ENCODE measurements at places on chromosomes 12 and 14.

- DNase-seq: no peak
Observed at GRCh38 chr14:76828339-76829012, 2.3 kb downstream of the LRRC74A start.

- peak; percentile 73 for DNase-seq
Observed at GRCh38 chr12:102527171-102527720, 46.9 kb upstream of the IGF1 start.

DNA sequence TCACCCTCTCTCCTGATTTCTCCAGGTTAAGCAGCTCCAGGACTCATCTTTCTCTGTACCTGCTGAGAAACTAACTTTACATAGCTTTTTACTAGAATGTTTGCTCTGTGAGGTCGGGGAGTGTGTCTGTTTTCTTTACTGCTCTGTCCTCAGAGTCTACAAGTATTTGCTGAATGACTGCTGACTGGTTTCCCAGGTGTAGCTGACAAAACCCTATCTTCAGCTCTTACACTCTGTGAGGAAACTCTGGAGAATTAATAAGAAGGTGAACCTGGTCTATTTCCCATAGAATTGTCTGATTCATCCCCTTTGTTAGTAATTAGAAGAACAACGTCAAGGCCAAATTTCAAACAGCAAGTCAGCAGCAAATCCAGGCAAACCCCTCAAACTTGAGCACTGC is 226.8 kb downstream of the ZFP36L1 start:
- DNase-seq: no peak

- DNase-seq: peak; percentile 78
Observed at GRCh38 chr14:54815016-54815415, 87.6 kb downstream of the GCH1 start.

GRCh38 chr14:97058074-97058467 is 260.9 kb downstream of the VRK1 start:
- DNase-seq: no peak

DNA sequence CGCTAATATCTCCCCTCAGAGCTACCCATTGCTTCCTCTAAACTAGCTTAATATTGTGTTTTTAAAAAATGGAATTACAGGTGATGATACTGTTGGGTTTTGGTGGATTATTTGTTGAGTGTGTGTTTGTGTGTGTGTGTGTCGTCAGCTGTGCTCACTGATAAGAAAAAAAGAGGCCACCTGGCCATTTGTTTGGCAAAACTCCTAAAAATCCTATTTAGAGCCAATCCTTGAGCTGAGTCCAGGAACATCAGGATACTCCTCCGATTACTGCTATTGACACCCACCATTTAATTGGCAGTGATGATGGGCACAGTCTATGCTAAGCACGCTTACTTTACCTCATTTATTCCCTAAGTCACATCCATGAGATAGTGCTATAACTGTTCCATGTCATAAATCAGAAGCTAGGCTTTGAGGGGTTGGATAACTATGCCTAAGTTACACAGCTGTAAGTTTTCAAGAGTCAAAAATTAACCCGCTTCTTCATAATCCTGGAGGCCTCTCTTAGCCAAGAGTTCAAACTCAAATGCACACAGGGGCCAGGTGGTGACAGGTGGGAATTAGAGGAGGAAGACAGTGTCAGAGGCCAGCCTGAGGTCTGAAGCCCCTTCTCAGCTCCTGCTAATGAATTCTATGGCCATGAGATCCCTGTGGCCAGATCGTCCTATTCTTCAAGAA is 1026.6 kb upstream of the TMEM132C start:
- DNase-seq: no peak

- DNase-seq: no peak
Observed at GRCh38 chr12:25977047-25977446, 18.6 kb downstream of the RASSF8 start.

- no peak for DNase-seq
Observed at GRCh38 chr14:65877624-65878023, 465.1 kb downstream of the FUT8 start.

DNA sequence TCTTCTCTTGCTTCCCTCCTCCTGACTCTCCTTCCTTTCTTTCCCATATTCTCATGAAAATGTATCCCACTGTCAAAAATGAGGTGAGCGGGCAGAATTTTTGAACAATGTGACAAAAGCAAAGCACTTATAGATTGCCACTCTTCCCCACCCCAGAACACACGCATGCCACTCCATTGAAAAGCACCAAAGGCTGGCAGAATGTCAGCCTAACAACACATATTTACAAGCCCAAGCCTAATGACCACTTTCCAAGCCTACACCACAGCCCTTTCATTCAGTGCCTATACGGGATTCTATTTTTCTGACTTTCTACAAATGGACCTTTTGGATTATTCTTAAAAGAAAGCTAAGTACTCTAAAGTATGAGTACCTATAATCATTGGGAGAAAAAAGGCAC is 62.9 kb upstream of the METAP2 start:
- DNase-seq: no peak

DNA sequence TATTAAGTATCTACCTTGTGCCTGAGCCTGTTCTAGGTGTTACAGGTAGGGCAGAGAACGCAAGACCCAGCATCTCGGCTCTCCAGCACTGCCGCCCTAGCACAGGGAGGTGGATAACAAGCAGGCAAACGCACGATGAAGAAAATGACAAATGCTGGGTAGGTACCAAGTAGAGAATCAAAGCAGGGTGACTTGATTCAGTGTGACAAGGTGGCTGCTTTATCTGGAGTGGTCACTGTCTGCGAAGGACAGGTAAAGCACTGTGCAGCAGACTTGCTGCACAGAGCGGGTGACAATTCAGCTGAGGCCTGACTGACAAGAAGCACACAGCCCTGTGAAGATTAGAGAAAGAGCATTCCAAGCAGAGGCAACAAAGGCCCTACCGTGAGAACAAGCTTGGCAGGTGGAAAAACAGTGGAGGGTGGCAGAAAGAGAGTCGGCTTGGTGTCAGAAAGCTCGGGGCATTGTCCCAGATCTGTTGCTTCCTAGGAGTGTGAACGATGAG is 12.9 kb downstream of the PRKCH start:
- DNase-seq: no peak

Measured in stromal cell of bone marrow (primary cell).